Activated T-cell treated with anti-CD3 and anti-CD28 coated beads, Interleukin-2, amount 50 U/mL, for 4 hours (primary cell): ENCODE measurements at places on chromosomes 6 and 20. TPM values are rescaled to one million over a fixed set of nuclear protein-coding genes. Genes with fewer than 3 reads are reported as not detected.
A peak's percentile ranks its signal among the peaks of the same experiment; 100 is the strongest.

- no peak for DNase-seq
Measured at GRCh38 chr6:127262896-127263295, 3.8 kb upstream of the RNF146 start.

DNA sequence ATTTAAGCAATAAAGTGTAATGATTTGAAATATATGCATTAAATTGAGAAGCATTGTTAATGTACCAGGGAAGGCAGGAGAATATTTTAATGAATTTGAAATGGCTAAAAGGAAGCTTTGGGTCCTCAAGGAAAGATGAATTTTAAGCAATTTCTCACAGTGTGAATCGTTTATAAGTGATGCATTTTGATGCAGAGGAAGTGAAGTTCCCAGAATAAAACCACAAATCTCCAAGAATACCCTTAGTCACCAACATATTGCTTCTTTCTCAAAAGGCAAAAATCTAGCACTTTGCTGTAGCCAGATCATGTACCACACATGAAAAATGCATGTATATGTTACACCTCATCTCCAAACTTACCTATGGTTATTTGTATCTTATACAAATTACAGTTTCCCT is 11.7 kb downstream of the TPD52L1 start:
- DNase-seq: no peak

GRCh38 chr20:2596673-2597279 is 55.7 kb upstream of the NOP56 start:
- DNase-seq: no peak

DNA sequence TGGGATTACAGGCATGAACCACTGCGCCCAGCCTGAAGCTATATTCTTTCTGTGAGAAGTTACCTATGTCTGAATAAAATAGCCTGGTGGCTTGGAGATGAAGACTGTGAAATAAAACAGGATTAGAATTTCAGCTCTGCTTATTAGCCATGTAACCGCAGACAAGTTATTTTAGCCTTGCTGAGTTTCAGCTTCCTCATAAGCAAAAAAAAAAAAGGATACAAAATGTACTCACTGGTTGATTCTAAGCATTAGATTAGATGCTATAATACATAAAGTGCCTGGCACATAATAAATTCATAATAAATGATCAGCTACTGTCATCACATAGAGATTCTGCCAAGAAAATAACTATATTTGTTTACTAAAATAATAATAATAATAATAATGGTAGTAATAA is 98.8 kb downstream of the EPB41L2 start:
- no peak for DNase-seq

- DNase-seq: no peak
Measured at GRCh38 chr6:130965656-130966055, 97.4 kb downstream of the EPB41L2 start.

- no peak for DNase-seq
Measured at GRCh38 chr6:85892346-85892745, 249.7 kb upstream of the SYNCRIP start.

DNA sequence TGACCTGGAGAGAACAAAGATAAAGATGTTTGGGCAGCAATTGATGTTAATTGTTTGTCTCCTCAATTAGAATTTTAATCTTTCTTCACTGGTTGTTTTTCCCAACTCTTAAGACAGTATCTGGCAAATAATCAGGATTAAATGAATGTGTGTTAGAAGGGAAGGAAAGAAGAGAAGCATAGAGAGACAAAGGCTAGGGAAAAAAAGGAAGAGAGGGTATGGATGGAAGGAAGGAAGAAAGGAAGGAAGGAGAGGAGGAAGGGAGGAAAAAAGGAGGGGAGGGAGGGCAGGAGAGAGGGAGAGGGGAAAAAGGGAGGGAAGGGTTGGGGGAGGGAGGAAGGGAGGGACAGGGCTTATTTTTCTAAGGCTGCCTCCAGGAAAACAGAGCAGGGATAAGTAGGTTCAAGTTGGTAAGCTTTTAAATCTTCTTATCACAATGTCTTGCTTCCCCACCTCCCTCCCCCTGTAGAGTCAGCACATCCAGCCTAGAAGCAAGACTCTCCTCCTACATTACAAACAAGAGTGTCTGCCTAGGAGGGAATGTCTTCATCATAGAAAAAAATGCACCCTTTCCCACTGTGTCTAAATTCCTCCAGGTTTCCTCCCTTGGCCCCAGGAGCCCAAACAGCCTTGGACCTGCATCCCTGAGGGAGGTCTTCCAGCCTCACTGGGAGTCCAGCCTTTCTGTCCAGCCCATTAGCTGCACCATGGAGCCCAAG is 447.8 kb upstream of the JARID2 start:
- DNase-seq: no peak

GRCh38 chr6:116278854-116279231 is 887 bp downstream of the TSPYL1 start:
- DNase-seq: no peak

GRCh38 chr20:58890518-58891085 is 38.1 kb downstream of the GNAS start:
- peak; percentile 70 for DNase-seq

DNA sequence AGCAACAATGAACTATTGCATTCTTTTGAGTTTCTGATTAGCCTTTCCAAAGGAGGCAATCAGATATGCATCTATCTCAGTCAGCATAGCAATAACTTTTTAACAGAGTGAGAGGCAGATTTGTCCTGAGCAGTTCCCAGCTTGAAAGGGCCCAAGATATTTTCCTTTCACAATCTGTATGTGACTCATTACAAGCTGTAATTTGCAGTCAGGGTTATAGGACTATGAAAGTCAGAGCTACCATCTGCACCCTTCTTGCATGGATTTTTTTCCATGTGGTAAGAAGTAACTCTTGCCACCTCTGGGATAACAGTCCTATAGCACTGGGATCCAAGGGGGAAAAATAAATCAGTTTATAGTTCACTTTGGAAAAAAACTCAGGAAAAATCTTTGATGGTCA is 318.2 kb upstream of the RGS17 start:
- DNase-seq: no peak

GRCh38 chr6:14540276-14540675 is 422.7 kb downstream of the CD83 start:
- DNase-seq: no peak

GRCh38 chr20:53917145-53918019 is 153.0 kb downstream of the BCAS1 start:
- no peak for DNase-seq

GRCh38 chr20:57999465-58000111 is 228.9 kb downstream of the ANKRD60 start:
- no peak for DNase-seq

GRCh38 chr6:13280254-13280653 is 48.1 kb downstream of the TBC1D7 start:
- DNase-seq: no peak

DNA sequence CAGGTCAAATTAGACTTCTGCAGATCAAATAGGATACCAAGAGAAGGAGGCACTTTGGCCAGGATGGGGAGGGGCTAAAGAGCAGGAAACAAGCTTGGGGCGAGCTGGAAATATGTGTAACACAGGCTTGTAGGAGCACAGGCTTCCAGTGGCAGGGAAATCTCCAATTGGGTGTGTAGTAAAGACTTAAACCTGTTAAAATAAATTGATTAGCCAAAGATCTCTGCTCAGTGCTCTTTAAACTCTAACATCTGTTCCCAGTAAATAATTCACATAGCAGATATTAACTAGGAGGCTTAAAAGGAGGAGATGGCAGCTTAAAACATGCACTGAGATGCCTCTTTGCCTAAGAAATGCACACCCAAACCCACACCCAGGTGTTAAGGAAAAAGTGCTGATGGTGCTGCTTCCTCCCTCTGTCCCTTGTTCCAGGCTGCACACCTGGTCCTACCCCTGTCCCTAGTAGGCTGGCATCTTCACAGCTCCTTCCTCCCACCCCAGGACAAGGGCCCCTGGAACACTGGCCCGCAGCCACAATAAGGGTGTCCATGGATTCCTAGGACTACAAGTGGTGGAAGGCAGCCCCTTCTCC is 93.5 kb upstream of the MLN start:
- no peak for DNase-seq

DNA sequence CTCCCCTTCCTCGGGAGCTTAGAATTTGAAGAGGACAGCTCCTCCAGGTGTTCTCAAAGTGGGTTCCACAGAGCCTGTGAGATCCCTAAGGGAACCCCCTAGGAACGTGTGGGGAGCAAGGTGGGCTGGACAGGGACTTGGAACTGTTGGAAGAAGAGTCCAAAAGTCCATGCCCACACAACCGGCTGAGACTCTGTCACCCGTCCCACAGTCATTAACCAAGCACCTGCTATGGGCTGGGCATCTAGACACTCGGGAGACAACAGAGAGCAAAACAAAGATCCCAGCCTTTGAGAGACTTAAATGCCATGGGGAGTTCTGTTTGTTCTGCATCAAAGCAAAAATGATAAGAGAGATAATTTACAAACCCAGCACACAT is 51.9 kb upstream of the SAYSD1 start:
- DNase-seq: no peak

DNA sequence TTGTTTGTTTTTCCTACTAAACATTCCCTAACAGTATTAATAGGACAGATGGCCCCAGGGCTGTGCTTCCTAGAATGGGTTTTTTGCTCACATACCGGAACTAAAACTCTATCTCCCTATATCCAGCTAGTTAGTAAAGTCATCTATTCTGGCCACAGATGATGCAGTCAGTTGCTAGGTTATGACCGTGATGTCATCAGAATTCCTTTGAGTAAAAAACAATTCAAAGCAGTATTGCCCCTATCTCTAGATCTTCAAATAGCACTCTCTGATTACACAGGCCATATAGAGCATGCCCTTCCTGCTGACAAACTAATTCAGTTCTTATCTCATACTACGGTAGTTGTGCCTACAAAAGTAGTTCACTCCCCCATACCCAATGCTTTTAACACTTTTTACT is 17.9 kb upstream of the ZNF451 start:
- no peak for DNase-seq

DNA sequence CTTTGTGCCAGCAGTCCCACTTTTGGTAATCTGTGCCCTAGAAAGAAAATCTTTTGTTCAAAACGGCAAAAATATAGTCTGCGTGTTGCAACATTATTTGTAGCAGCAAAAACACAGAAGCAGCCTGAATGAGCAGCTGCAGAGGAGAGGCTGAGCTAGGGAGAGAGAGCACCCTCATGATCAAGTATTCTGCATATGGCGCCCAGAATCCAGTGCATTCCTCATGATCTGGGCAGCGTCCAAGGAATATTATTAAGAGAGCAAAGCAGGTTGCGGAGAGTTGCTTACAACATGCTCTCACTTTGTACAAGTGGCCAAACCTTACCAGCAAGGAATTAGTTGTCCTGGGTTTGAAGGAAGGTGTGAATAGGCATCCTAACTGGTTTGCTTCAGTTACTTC is 25.9 kb downstream of the KIZ start:
- no peak for DNase-seq

- no peak for DNase-seq
Measured at GRCh38 chr20:31596831-31597480, 8.1 kb upstream of the ID1 start.

GRCh38 chr20:40887105-40887504 is 141.5 kb upstream of the TOP1 start:
- no peak for DNase-seq

DNA sequence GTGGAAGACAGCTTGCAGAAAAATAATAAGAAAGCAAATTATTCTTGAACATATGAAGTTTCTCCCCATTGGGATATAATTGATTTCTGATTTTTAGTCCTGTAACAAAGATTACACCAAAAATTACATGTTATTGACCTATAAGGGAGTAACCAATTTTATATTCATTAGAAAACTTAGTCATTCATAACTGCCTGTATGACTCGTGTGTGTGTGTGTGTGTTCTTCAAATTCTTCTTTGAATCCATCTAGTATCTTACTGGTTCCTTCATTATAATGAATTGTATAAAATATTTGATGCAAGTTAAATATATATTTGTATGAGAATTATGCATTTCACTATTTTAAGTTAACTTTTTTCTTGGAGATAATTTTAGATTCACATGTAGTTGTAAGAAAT is 310.4 kb downstream of the HAO1 start:
- no peak for DNase-seq

DNA sequence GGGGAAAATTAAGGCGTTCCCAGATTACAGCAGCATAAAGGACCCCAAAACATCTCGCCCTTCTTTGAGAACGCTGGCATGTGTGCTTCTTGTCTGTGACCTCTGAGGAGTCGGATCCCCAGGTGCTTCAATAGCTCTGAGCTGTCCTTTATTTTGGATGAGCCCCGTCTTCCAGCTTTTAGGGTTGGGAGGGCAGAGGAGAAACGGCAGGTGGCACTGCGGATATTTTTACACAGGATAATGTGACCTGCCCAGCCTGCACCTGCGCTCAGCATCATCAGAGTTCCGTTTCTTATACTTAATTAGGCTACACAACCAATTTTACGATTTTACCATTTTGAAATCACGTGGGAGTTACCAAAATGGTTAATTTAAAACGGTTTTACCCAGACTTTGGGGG is 147.7 kb upstream of the RPS6KA2 start:
- DNase-seq: no peak

GRCh38 chr6:1485678-1486077 is 96.3 kb downstream of the FOXF2 start:
- no peak for DNase-seq

GRCh38 chr6:105487040-105487790 is 84.3 kb upstream of the PREP start:
- DNase-seq: no peak

GRCh38 chr20:22652681-22653588 is 68.6 kb upstream of the FOXA2 start:
- no peak for DNase-seq

GRCh38 chr6:127717384-127717783 is 140.4 kb downstream of the C6orf58 start:
- DNase-seq: no peak

The ELOVL4 gene
- total RNA-seq: 0.51 TPM

The FAM209B gene
- 0.40 TPM for total RNA-seq

The PBOV1 gene
- not detected for total RNA-seq

The ANGPT4 gene
- not detected for total RNA-seq

The CASS4 gene
- total RNA-seq: 2.5 TPM

The HLA-G gene
- total RNA-seq: not detected

The MLN gene
- total RNA-seq: not detected

The POM121L2 gene
- not detected for total RNA-seq

The PRL gene
- 0.24 TPM for total RNA-seq

The FUCA2 gene
- total RNA-seq: 5.6 TPM

The OR2J3 gene
- total RNA-seq: not detected

The RAB44 gene
- 0.05 TPM for total RNA-seq

The SPINT3 gene
- not detected for total RNA-seq

The SLPI gene
- total RNA-seq: 0.95 TPM

The MATN4 gene
- total RNA-seq: 0.11 TPM

The KHDC1L gene
- not detected for total RNA-seq

The CLVS2 gene
- not detected for total RNA-seq
